ENCODE measurements at places on chromosomes 1 and 21.
A peak's percentile ranks its signal among the peaks of the same experiment; 100 is the strongest.

DNA sequence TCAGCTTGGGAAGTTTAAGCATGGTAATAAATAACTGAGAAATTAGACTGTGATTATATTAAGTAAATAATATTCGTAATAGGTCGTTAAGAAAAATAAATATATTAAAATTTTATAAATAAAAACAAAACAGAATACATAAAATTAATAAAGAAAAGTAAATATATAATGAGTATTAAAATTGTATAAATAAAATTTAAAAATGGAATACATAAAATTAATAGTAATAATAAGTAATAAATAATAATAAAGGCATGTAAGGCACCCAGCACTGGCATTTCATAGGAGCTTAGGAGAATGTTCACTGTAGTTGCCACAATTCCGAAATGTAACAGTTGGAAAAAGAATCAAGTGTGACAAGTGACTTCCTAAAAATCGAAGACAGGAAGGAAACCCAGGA lies 45.8 kb upstream of the FHAD1 start:
- no peak for ATAC-seq

GRCh38 chr1:55685560-55685959 lies 470.4 kb upstream of the USP24 start:
- no peak for ATAC-seq

GRCh38 chr1:205071028-205071409 lies 13.2 kb downstream of the TMEM81 start:
- no peak for ATAC-seq

DNA sequence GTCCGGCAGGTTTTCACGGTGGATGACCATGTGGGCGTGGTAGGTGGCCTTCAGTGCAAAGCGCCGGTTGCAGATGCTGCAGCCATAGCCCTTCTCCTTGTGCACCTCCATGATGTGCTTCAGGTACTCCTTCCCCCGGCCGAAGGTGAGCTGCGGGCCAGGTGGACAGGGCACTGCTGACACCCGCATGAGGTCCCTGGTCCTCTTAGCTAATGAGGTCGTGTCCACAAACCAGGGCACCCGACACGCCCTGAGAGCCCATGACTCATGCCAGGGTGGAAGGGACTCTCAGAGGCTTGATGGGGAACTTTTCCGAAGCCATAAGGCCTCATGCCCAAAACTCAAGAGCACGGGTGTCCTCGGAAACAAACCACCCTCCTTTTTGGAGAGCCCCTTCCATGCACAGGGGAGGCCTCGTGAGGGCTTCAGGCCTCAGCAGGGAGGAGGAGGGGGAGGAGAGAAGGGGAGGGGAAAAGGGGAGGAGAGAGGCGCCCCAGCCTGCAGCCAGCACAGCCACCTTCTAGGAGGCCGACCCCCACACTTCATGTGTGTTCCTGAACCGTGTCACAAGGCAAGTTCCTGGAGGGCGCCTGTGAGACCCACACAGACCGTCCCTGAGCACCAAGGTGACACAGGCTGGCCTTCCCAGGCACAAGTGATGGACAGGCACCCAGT lies 54.4 kb upstream of the RIPK4 start:
- ATAC-seq, result no peak

DNA sequence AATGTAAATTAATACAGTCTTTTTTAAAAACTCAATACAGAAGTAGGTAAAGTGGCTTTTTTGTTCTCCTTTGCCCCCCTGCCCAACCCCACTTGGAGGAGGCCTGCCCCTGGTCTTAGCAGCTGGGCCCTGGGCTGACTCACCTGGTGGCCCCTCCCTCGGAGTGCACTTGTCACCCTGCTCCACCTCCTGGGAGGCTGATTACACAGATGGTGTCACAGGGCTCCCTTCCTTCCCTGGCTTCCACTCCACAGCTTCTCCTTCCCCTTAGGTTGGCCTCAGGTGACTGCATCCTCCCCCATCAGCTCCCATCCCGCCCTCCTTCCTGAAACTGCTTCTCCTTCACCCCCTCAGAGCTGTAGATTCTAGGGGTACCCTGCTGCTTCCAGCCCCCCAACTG lies 11.7 kb upstream of the CAPN9 start:
- no peak for ATAC-seq

DNA sequence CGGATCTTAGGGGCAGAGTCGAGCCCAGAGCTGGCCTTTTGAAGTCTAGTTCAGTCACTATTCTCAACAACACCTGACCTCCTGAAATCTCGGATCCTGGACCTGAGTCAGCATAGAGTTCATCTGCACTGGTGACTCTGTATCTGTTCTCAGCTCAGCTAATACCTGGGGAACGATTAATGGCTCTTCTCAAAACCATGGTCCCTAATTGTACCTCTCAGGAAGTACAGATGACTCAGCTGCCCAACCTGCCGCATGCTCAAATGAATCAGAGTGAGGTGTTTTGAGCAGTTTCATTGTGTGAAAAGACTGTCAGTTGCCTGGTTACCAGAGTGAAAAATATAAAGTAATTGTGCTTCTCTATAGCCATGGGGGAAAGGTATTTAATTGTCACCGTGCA lies 89.2 kb downstream of the SLC35F3 start:
- ATAC-seq, result no peak

DNA sequence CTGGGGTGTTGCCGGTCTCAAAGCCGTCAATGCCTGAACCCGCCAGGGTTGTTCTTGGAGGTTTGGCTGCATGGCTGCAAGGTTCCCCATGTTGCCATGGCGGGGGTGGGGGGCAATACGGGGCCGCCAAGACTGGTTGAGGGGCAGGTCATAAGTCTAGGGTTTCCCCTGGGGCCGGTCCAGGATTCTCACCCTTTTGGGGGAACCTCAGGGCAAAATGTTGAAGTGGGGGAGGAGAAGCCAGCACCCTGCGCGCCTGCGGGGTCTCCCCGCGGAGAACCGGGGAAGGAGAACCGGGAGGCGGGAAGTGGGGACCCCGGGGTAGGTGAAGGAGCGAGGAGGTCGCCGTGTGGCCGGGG lies 401 bp upstream of the ARHGEF10L start:
- no peak for ATAC-seq

DNA sequence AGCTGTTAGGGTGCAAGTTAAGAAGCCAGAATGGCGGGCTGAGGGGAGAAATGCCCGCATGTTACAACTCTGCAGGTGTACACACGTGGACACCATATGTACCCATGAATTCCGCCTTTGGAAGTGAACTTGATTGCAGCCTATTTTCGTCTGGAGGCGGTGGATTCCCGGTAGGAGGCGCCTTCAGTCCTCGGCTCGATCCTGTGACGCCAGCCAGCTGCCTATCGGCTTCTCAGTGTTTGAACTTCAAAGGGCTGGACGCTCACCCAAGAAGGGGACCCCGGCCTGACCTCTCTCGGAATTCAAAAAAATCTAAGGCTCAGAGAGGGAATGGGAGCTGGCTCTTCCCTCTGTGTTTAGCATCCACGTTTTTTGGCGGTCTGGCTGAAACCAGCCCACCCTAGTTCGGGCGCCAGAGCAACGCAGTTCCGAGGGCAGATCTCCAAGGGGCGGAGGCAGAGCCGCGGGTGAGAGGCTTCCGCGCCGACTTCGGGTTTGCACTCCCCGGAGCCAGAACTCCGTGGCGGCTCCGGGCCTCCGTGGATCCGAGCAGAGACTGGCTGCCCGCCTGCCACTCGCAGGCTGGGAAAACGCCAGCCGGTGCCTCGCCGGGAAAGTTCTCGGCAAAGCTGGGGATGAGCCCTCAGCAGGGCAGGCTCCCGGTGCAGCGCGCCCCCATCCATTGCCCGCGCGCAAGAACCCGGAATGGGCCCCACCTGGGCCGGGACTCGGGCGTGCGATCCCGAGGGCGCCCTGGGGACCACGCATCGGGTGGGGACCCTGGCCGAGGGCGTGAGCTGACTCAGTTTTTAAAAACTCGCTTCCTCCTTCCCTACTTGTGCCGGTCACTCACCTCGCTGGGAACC lies 996 bp upstream of the TMEM51 start:
- peak; percentile 78 for ATAC-seq

DNA sequence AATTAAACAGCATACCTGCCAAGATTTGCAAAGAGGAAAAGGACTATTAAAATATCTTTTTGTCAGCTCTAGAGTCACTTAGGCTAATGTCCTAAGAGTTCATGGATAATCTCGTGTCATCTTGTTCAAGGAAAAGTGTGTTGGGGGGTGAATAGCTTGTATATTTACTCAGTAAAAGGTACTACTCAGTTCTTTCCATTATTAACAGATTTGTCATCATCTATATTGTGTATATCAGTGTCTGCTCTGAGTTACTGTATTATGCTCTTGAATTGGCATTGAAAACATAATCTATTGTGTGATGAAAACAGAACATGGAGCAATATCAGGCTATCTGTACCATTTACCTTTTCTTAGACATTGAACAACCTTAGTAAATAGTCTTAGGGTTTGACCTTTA lies 41.9 kb downstream of the SMG7 start:
- no peak for ATAC-seq

GRCh38 chr1:204920967-204921366 lies 50.3 kb downstream of the NFASC start:
- no peak for ATAC-seq

DNA sequence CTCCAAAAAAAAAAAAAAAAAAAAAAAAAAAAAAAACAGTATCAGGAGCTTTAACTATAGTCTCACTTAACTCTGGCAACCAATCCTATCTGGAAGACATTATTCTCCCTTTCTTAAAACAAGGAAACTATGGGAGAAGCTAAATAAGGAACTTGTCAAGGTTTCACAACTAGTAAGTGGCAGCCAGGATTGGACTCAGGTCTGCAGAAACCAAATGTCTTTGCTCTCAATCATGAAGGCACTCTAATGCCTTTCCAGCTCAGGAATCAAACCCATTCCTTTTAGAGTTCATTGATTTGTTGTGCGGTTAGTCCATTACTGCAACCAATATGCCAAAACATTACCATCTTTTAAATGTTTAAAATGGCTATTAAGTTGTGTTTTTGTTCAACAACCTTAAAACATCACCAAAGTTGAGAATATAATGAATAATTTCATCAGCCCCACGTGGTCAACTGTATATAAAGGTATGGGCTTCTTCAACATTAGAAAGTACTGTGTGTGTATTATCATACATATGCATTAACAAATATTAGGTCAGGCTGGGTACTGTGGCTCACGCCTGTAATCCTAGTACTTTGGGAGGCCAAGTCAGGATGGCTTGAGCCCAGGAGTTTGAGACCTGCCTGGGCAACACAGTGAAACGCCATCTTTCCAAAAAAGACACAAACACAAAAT lies 1.5 kb downstream of the EPRS1 start:
- no peak for ATAC-seq

All from SK-N-SH treated with all-trans-retinoic acid at 6 μM for 48 hours (cell line).